Upper lobe of left lung (tissue), 6 donors: ENCODE measurements at places on chromosomes 1 and 21. TPM values are rescaled to one million over a fixed set of nuclear protein-coding genes. Genes with fewer than 3 reads are reported as not detected.

DNA sequence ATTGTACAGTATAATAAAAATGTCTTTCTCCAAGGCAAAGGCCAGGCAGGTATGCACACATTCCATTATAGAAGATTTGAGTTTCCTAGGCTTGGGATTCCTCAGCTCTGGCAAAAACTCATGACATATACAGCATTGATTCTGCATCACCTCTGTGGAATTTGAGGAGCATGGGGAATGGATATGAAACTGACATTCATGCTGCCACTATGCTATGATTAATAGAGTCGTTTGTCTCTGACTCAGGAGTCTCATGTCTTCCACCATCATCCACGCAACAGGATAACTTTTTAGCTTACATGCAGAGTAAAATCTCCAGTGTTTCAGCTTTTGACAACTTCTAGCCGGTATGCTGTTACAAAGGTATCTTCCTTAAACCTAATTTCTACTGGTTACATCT, 49.8 kb upstream of the ADORA3 start:
- no peak for DNase-seq

- no peak for DNase-seq
These were observed 108.3 kb downstream of the DMRTB1 start for GRCh38 chr1:53567450-53567849.

The VSIG8 gene
- not detected for total RNA-seq

DNA sequence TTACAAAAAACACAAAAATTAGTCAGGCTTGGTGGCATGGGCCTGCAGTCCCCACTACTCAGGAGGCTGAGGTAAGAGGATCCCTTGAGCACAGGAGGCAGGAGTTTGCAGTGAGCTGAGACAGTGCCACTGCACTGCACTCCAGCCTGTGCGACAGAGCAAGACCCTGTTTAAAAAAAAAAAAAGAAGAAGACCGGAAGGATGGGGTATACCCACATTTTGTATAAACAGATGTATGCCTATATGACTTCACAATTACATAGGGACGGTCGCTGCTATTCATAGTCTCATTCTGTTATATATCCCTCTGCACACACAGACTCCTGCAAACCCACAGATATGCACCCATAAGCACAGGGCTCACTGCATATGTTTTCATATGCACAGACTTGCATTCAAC, 12.7 kb downstream of the LCK start:
- DNase-seq = no peak

The PTPN7 gene
- 9.3 TPM for total RNA-seq

- DNase-seq = no peak
These were observed 32.5 kb downstream of the DHCR24 start for GRCh38 chr1:54854381-54855020.

DNA sequence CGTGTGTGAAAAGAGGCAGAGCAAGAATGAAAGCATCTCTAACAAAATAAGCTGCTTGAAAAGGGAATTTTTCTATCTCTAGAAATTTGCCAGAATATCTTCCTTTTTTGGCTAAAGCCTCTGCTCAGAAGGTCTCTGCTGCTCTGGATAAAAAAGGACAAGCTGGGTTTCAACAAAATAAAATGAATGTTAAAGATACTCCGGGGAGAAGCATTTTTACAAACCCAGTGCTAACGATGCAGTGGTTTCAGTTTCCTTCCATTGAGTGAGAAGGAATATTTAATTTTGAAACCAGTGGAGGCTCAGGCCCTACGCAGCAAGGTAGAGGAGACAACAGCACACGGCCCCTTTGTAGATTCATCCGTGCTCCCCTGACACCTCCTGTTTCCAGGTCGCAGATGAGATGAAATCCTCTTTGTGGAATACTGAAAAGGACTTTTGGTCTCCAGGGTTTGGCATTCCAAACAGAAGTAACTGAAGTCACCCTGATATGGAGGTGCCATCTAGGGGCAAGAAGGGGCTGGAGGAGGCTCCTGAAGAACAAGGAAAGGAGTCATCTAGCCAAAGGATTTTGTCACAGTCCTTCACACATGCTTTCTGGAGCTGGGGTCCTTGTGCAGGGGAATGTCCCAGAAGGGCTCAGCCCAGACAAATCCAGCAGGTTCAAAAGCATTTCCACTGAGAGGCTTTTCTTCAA, 65.7 kb upstream of the SYT6 start:
- DNase-seq = no peak

DNA sequence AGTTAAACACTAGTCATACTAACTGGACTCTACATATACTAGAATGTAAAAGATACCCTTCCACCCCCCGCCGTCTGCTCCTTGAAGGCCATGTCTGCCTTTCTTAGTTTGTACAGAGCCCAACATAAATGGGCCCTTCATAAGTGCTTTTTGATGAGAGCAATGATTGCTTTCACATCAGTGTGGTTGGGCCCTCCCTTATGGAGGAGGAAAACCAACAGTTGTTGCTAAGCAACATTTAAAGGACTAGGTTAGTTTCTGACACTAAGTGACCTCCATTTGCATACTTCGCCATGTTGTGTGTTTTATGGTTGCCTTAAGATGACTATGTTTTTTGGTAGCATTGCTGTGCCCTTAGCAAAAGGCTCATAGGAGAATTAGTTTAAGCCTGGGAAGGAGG, 182.0 kb upstream of the SGIP1 start:
- no peak for DNase-seq

- no peak for DNase-seq
These were observed 308.8 kb downstream of the AJAP1 start for GRCh38 chr1:4963251-4963650.

GRCh38 chr1:41240781-41241353, 1.2 kb downstream of the SCMH1 start:
- no peak for DNase-seq

- DNase-seq = no peak
These were observed 36.3 kb downstream of the TMEM51 start for GRCh38 chr1:15189692-15190370.

The VASH2 gene
- 0.30 TPM for total RNA-seq

DNA sequence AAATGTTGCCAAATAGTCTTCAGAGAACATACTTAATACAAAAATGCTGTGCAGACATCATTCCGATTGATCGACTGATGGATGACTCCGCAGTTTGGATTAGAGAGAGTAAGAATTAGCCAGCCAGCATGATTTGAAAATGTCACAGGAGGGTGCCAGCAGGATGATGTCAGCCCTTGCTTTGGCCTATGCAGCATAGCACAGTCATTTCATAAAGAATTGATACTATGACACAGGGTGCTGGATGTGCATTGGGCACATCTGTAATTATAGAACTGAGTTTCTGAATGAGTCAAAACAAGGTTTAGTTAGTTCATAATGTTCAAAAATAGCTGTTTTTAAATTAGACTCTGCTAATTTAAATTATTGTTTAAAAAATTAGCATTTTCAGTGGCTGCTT, 21.6 kb upstream of the TRAF5 start:
- no peak for DNase-seq

The MTARC2 gene
- total RNA-seq = 72.7 TPM

DNA sequence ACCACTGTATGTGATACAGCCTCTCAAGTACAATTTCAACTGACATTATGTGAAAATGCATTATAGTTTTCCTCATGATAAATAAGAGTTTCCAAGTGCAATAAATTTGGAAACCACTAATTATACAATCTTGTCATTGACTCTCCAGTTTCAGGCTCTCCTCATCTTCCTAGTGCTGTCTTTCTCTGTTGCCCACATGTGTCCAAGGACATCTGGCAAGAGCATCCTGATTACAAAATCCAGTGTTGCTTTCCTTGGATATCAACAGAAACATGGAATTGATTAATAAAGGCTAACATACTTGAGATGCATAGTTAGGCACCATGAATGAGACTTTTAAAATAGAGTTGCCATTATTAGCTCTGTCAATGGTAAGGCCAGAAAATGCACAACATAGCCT, 15.6 kb upstream of the MAP10 start:
- DNase-seq = no peak

The TMOD4 gene
- not detected for total RNA-seq

The MX1 gene
- 94.7 TPM for total RNA-seq

DNA sequence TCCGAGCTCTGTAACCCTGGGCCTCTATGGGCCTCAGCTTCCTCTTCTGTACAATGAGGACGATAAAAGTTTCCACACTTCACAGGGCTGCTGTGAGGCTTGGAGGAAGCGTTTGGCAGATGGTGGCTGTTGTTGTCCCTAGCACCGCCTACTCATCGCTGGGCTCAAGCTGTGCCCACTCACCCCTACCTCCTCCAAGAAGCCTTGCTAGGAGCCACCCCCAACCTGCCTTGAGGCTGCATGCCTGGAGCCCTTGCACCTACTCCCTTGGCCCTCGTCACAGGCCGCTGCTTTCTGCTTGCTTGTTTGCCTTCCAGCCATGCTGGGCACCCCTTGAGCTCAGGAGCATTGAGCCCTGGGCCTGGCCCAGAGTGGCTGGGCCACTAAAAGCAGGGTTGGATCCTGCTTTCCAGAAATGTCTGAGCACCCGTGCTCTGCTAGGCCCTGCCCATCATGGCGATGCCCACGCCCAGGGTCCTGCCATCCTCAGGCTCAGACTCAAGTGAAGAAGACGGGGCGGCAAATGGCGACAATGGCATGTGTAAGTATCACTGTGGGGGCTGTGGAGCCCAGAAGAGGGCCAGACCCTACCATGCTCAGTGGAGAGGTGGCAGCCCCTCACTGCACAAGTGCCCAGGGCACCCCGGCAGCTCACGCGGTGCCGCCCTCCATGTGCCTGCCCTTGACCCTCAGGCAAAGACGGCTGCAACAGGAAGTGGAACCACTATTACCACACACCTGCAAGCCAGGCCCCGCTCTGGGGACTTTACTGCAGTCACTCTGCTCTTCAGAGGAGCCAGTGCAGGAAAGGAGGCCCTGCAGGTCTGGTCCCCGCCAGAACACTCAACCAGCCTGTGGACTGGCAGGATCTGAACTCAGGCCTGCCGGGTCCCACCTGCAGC, 9.5 kb downstream of the SH3BGRL3 start:
- peak; percentile 82 for DNase-seq

- DNase-seq = peak; percentile 80
These were observed 36.6 kb downstream of the RUNX3 start for GRCh38 chr1:24893431-24893830.

The RORC gene
- 46.2 TPM for total RNA-seq

The SHISAL2A gene
- total RNA-seq = 3.0 TPM

DNA sequence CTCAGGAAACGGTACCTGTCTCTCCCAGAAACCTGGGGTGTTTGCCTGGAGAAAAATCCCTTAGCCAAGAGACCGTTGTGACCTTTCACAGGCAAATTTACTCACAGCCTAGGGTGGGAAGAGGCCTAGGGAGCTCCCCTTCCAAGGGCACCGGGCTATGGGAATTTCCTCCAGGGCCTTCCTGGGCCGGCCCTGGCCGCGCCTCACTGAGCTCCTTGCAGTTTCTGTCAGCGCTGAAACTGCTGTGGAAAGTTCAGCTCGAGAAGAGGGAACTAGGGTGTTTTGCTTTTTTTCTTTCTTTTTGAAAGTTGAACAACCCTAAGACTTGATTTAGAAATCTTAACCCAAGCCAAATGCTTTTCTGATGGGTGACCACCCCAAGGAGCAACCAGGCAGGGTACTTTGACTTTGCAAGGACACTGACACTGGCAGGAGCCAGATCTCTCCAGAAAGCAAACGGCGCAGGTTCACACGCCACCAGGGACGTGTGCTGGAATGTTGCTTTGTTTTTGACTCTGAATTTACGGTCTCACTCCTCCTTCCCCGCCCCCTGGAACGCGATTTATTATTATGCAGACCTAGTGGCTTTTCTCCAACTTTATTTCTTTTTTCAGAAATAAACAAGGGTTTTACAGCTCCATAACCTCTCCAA, 229.6 kb upstream of the JUN start:
- DNase-seq = peak; percentile 25

The ZYG11A gene
- 0.10 TPM for total RNA-seq
